ENCODE measurements at places on chromosomes 7 and 10.
A peak's percentile ranks its signal among the peaks of the same experiment; 100 is the strongest.

DNA sequence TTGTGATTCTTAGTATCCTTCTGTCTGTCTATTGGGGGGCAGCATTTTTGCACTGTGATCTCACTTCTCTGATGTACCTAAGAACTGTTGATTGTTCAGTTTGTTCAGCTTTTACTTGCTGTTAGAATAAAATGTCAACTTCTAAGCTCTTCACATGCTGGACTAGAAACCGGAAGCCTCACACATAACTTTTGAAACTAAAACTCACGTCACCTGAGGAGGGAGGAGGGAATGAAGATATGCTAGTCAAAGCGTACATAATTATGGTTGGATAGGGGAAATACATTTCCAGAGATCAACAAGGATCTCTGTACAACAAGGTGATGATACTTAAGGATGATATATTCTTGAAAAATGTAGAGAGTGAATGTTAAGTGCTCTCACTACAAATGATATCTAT lies 609.7 kb downstream of the INHBA start:
- no peak for DNase-seq

GRCh38 chr7:68321776-68322496 lies 1276.3 kb upstream of the AUTS2 start:
- no peak for DNase-seq

DNA sequence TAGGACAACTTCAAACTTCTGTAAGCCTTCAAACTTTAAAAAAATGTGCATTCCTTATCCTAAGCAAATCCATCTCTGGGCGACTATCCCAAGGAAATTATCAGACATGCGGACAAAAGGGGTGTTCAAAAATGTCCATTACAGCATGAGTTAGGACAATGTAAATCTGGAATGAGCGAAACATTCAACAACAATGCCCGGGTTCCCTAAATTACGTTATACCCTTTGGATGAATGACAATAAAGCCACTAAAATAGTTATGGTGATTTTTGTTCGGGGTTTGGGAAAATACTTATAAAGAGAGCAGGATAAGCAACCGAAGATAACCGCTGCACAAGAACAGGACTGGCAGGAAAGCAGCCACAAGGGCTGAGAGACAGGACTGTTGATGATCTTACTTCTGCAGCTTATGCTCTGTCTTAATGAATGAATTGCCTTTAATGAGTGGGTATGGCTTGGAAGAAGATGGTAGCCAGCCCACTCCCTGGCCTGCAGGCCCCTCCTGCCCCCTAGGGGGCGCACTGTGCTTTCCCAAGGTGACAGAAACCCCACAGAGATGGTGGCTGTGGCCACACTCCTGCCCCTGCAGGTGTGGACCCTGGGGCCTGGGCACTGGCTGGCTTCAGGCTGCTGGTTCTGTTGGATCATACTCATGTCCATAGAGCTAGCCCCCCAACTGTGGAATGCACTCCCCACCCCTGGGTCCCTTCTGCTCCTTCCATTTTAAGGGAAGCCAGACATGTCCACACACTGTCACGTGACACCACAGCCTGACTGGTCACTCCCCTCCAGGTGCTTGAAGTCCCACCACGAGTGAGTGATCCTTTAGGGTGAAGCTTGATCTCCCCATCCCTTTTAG lies 45.0 kb downstream of the ZCCHC24 start:
- DNase-seq: no peak

- DNase-seq: no peak
Observed at GRCh38 chr7:33922820-33923219, 17.5 kb downstream of the BMPER start.

GRCh38 chr10:94852438-94852837 lies 86.0 kb upstream of the CYP2C9 start:
- DNase-seq: no peak

DNA sequence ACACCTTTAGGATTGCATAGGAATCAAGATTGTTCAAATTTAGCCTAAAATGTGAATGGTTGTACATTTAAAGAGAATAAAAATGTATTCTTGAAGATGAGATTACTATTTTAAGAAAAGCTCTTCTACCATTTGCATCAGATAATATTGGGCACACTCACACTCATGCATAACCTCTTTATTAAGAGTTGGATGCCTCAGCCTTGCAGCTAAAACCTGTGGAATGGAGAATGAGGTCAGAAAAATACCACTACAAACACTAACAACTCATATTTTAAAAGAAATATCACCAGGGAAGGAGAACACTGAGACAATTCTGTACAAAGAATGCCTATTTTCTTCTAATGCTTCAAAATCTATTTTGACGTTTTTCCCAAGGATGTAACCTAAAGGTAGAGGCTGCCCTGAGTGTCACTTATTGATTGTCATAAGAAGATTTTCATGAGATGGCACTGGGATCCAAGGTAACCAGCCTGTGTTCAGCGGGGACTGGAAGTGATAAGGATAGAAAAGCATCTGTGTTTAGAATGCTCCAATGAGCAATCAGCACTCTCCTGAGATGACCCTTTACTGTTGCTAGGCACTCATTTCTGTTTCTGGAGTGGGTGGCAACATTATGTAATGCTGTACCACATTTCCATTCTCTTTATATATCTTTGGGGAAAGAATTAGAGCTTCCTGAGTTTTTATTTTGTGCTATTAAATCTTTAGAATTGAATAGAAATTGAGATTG lies 26.6 kb downstream of the REEP3 start:
- no peak for DNase-seq

GRCh38 chr10:33381451-33382215 lies 47.2 kb upstream of the NRP1 start:
- DNase-seq: no peak

DNA sequence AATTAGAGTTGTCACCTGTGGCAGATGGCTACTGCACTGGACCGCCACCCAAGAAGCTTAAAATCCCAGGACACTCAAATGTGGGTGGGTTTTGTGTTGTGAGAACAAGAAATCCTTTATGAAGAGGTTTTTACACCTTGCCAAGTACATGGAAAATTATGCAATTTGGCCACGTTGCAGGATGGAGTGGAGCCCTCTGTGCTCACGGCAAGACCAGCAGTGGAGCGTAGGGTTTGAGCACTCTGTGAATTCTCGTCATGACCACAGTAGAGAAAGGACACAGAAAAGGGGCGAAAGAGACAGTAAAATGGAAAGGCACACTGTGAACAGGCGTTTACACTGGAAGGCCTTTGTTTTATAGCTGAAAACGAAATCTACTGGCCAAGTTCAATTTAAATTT lies 222.6 kb downstream of the ADARB2 start:
- DNase-seq: no peak

GRCh38 chr7:128361411-128362379 lies at the start of gene PRRT4:
Gene PRRT4, minus strand, starts transcription at chr7:128361690.
- DNase-seq: peak; percentile 24

DNA sequence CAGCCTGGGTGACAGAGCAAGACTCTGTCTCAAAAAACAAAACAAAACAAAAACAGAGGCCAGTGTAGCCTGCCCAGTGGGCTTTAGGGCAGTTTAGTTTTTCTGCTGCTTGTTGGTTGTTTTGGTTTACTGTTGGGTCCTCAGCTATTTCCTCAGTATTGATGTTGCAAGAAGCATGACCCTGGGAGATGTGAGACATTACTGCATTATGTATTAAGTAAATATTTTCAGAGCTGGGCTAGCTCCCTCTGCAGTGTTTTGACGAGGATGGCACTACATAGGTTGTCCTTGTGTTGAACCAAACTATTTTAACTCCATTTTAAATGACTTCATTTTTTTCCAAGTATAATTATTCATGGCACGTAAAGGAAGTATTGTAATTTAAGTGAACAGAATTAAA lies 4.8 kb downstream of the AKAP9 start:
- no peak for DNase-seq

DNA sequence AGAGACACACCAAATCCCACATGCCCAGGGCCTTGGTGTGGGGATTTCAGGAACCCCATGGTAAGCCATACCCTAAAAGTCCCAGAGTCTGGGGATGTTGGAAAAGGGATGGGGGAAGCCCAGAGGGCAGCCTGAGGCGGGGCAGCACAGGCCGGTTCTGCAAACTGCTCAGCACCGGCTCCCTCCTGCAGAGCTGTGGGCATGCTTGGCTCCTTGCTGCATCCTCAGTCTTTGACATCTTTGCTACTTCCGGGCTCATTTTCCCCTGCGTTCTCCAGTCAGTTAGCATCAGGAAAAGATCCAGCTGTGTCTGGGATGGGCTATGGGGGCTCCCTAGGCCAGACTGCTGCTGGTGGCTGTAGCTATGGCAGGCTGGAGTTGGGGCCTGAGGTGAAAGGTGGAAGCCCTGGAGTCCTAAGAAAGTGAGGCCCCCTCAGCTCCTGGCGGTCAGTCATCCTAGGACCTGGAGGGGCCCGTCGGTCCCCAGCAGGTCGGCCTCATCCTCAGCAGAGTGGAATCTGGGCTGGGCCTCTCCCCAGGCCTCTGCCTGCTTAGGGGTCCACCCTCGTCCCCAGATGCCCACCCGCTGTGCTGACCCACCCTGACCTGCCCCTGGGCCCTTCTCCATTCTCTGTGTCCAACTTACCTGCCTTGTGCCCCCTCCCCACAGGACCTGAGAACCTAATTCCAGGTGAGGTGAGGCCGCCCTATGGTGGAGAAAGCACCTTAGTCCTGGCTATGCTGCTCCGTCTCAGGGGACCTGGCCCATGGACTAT lies 9.3 kb downstream of the TBATA start:
- DNase-seq: no peak

GRCh38 chr10:124151466-124152095 lies 58.2 kb upstream of the CHST15 start:
- DNase-seq: no peak

DNA sequence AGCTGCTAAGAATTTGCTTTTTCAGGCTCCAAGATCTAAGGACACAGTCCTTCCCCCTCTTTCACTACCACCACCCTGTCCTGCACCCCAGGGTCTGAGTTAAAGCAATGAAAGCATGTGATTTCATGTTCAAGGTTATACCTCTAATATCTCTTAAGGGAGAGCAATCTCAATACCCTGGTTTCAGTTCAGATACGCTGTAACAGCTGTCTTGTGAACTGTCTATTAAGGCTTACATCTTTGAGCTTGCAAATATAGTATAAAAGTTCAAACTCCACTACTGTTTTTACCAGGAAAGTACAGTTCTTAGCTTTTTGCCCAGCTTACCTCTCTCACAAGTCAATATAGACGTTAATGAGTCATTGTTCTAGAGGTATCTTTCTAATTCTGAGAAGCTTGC lies 2.6 kb downstream of the CPVL start:
- no peak for DNase-seq

DNA sequence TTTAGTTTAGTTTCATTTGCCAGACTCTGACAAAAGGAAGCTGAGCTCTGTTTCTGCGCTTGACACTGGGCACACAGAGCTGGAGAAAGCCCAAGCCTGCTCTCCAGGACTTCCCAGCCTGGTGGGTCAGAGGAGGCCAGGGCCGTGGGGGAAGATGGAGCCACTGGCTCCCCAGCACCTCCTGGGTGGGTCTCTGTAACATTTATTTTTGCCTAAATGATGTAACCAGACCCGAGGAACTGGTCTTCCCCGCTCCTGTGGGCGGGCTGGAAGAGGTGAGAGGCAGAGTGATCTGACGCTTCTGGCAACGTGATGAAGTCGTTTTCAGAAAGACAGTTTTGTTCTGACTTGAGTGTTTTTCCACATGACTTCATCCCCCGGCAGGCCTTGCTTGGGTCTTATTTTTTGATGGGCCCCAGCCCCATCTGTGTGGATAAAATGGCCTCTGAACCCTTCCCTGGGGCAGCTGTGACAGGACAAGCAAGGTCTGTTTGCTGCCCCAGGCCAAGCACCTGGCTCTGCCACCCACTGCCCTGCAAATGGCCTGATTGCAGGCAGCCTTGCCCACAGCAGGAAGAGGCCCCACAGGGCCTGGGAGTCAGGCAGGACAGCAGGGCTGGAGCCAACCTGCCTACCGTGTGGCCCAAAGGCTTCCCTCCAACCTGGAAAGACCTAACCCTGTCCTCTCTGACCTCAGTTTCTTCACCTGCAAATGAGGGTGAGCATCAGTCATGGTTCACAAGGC lies 304.9 kb upstream of the ZMIZ1 start:
- no peak for DNase-seq

DNA sequence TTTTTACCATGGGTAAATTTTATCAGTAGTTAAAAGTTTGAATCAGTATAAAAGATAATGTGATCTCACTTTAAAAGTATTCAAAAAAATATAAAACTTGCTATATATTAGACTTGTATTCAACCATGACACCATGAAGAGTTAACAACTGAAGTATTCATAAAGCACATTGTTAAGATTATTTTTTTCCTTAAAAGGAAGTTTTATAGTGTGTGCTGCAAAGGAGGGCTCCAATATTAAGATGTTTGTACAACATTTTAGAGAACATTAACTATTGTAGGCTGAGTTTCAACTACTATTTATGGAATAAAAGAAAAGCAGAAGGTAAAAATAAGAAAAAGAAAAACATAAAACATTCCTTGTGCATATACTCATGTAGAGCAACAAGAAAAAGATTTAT lies 24.5 kb upstream of the CUBN start:
- no peak for DNase-seq

GRCh38 chr7:123972831-123973230 lies 47.8 kb downstream of the SPAM1 start:
- DNase-seq: no peak

DNA sequence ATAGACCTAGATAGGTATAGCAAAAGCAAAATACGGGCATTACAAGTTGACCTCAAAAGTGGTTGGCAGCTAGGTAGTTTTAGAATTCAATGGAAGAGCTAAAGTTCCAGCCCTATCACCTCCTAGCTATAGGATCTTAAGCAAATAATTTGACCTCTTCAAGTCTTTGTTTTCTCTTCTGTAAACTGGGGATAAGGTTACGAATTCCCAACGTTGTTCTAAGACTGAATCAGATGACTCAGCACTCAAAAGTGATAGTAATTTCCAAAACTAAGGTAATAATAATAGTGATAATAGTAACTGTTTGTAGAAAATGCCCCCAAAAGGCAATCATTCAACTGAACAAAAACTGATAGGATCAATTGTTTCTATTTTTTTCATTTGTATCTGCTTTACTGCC lies 445.2 kb downstream of the KCNMA1 start:
- no peak for DNase-seq

DNA sequence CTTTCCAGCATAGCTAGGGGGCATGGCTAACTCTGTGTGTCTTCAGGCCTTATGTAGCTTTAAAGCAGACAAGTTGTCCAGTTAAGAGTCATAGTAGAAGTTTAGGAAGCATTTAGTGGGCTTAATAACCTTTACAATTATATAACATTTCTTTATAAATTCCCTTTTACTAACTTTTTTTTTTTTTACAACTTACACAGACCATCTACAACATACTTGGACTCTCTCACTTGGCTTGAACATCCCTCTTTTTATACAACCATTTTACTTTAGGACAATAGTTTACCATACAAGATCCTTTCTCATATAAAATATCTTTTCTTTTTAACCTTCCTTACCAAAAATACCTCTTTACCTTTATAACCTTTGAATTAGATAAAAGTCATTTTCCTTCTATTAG lies 26.3 kb downstream of the SP4 start:
- DNase-seq: no peak

DNA sequence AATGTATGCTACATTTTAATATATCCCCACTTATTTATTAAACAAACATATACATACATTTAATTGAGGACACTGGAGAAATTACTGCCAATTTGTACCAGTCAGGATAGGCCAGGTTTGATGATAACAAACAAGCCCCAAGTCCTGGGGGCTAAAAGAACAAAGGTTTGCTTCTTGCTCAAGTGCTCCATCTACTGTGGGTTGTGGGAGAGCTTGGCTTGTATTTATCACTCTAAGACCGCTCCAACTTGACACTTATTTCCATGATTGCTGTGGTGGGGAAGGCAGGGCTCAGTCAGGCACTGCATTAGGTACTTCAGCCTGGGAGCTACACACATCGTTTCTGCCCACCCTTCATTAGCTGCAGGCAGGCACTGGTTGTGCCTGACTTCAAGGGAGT lies 136.6 kb upstream of the ZNF32 start:
- DNase-seq: no peak

- no peak for DNase-seq
Observed at GRCh38 chr10:8336629-8337331, 282.3 kb downstream of the GATA3 start.
